ENCODE measurements at places on chromosomes 11 and 22.

DNA sequence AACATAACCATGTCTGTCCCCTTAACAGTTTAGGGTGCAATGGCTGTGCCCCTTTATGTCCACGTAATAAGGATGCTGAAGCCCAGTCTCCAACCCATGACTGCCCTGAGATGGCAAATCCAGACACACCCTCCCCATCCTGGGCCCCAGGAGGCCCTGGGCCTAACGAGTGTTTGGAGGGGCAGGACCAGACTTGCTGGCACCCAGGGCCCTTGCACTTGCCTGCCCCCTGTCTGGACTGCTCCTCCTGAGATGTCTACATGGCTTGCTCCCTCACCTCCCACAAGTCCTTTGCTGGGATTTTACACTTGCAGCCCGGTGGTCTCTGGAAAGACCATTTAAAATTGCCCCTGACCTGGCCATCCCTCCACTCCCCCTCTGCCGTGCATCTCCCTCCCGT is 132.2 kb upstream of the NECTIN1 start:
- DNase-seq: no peak

GRCh38 chr11:71305451-71306125 is 53.2 kb upstream of the SHANK2 start:
- no peak for DNase-seq

- no peak for DNase-seq
These were observed 32.3 kb downstream of the FEZ1 start for GRCh38 chr11:125463590-125464269.

DNA sequence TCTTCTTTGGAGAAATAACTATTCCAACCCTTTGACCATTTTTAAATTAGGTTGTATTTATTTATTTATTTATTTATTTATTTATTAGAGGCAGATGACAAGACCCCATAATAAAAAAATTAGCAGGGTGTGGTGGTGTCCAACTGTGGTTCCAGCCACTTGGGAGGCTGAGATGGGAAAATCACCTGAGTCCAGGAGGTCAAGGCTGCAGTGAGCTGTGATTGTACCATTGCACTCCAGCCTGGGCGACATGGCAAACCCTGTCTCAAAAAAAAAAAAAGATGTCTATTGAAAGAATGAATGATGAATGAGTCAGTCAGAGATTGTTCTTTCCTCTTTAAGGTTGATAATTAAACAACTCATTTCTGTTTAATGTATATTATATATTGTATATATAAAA is 129.6 kb downstream of the WNT11 start:
- no peak for DNase-seq

GRCh38 chr22:37545703-37546436 is 14.4 kb upstream of the CDC42EP1 start:
- DNase-seq: no peak

GRCh38 chr22:38218661-38219622 is 17.1 kb downstream of the MAFF start:
- no peak for DNase-seq

Measured in NCI-H1694 (cell line).